ENCODE measurements at places on chromosomes 6 and 20. TPM values are rescaled to one million over a fixed set of nuclear protein-coding genes. Genes with fewer than 3 reads are reported as not detected.

CDSN gene
- total RNA-seq, result under 0.01 TPM

VWA7 gene
- 0.09 TPM for total RNA-seq

RNF217 gene
- 21.6 TPM for total RNA-seq

NNAT gene
- not detected for total RNA-seq

MCM3 gene
- 91.9 TPM for total RNA-seq

WFDC12 gene
- not detected for total RNA-seq

MSH5 gene
- total RNA-seq, result 3.7 TPM
